Urinary bladder (tissue), 4 donors: ENCODE measurements at places on chromosomes 16 and 17.

GRCh38 chr17:69012895-69013805 lies 47.6 kb downstream of the ABCA9 start:
- DNase-seq = no peak

DNA sequence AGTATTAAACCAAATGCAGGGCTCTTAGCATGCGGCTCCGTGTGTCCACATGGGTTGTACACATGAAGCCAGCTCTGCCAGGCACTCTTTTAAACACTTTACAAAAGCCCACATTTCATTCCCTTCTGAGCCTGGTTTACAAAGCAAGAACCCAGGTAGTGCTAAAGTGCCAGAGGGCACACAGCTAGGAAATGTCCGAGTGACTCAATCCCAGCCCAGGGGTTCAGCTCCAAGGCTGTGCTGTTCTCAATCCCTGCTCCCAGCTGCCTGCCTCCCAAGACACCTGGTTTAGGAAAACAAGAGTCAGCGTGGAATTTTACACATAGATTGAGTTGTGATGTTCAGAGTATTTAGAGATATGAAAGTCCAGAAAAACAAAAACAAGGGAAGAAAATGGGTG lies 13.3 kb upstream of the DCAF7 start:
- no peak for DNase-seq

- no peak for DNase-seq
These were observed 31.6 kb downstream of the IQCK start for GRCh38 chr16:19749571-19750080.

DNA sequence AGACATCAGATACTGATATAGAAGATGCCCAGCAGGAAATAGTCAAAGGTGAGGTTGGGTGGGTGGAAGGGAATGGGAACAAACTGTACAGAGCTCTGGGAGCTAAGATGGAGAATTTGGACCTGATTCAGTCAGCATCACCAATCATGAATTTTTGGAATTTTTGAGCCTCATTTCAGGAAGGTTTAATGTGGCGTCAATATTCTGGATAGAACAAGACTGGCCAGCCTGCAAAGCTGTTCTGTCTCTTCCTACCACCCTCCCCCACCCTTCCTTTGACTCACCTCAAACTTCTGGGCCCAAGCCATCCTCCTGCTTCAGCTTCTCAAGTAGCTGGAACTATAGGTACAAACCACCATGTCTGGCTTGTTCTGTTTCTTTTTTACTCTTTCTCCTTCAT lies 32.6 kb downstream of the CTCF start:
- no peak for DNase-seq

- DNase-seq = no peak
These were observed 1.4 kb downstream of the RANBP10 start for GRCh38 chr16:67804853-67805542.

DNA sequence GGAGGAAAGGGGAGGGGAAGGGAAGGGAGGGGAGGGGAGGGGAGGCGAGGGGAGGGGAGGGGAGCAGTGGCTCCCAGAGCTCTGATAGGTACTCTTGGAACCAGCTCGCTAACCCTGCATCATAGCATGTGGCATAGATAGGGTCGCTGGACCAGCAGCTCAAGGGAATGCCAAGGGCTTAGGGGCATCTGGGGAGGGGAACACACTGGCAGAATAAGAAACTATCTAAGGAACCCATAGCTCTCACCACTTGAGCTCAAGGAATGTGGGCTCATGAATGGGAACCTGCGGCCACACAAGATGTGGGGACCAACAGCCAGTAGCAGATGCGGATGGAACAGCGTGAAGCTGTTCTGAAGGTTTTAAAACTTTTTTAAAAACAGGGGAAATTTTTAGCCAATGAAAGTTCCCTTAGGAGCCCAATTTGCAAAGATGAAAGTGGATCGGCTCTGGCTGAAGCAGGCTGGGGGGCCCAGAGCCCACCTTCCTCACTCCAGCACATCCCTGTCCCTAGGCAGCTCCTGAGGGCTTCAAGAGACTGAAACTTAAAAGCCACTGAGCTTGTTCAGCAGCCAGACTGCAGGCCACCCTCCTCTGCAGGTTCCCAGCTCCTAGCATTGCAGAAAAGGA lies 46.9 kb downstream of the PIMREG start:
- DNase-seq = no peak

DNA sequence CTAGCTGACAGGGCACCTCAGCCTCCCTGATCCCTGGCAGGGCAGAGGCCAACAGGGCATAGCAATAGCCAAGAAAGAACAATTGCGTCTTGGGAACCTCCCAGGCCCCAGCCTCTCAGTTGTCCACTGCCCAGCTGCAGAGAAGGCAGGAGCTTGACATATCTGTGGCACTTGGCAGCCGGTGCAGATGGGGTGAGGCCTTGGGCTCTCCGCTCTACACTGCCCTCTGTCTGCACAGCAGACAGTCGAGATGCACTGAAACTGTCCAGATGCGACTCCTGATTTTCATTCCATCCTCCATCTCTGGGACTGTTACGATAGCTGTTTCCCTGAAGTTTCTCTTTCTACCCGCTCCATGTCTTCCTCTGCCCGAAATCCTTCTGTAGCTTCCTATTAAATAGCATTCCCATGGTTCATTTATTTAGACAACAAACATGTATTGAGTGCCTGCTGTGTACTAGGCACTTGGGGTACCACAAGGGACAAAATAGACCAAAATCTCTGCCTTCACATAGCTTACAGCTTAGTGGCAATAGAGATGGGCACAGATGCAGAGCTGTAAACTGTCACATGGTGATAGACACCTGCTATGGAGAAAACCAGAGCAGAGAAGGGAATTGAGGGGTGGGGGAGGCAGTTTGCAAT lies 3.3 kb downstream of the POLR3E start:
- DNase-seq = no peak

GRCh38 chr16:88289561-88289960 lies 93.2 kb upstream of the ZNF469 start:
- no peak for DNase-seq

- peak; percentile 18 for DNase-seq
These were observed 476.9 kb upstream of the GOT2 start for GRCh38 chr16:59210955-59211541.

DNA sequence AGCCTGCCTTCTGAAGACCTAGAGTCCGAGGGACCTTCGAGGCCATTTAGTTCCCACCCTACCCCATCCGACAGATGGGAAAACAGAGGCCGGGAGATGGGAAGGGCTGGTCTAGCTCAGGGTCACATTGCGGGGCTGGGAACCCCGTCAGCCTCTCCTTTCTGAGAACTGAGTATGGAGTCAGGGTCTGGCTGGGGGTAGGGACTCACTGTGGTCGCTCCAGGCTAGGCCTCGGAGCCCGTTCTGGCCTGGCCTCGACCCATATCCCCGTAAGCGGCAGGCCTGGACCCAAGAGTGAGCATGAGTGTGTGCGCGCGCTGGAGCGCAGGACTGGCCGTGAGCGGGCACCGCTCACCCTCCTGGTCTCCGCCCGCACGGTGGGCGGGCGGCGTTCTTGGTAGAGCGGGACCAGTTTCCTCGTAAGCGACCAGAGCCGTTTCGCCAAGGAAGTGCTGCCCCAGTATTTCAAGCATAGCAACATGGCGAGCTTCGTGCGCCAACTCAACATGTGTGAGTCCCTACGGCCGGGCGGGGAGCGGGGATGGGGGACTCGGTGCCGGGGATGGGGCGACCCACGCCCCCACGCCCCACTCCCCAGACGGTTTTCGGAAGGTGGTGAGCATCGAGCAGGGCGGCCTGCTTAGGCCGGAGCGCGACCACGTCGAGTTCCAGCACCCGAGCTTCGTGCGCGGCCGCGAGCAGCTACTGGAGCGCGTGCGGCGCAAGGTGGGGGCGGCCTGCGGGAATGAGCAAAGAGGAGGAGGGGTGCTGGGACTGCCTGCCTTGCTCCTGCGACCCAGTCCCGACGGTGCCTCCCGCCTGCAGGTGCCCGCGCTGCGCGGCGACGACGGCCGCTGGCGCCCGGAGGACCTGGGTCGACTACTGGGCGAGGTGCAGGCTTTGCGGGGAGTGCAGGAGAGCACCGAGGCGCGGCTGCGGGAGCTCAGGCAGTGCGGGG lies 855 bp downstream of the HSF4 start:
- no peak for DNase-seq

DNA sequence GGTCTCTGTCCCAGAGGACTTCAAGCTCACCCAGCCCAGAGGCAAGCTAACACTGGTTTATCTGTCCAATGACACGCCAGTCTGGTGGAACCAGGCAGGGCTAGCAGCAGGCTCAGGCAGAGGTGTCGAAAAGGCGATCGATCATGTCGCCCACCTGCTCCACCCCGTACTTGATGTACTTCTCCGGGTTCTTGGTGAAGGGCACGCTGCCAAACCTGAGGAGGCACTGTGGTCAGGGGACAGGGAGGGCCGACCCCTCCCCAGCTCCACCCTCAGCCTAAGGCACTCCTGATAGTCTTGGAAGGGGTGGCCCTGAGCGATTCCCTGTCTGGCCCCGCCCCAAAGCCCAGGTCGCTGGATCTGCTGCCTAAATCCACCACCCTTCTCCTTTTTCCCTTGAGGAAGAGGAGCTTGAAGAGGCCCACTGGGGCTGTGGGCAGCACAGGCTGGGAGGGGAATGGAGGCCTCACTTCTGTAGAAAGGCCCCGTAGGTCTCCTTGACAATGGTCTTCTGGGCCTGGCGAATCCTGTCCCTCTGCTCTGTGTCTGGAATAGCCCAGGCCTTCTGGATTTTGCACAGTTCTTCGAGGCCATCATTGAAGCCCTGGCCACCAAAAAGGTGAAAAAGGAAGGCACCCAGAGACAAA lies 4.7 kb downstream of the ZACN start:
- no peak for DNase-seq

DNA sequence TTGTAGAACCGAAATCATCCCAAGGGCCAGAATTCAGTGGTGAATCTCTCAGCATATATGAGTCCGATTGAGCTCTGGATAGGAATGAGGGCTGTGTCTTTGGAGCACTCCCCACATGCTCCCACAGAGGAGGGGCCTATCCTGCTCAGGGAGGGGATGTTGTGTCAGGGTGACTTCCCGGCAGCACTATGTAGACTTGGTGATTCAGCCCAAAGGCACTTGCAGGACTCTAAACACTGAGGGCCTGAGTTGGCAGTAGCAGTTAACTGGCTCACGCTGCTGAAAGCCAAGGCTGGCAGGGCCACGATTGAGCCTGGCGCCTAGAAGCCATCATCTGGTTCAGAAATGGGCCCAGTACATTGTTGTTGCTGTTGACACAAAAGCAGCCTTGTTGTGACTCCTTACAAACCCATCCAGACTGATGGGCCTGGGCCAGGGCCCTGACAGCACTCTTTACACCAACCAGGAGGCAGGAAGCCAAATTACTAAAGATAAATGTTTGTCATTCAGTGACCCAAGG lies 31.9 kb downstream of the NMT1 start:
- peak; percentile 15 for DNase-seq

- DNase-seq = no peak
These were observed 12.2 kb upstream of the TERF2 start for GRCh38 chr16:69397821-69398521.

DNA sequence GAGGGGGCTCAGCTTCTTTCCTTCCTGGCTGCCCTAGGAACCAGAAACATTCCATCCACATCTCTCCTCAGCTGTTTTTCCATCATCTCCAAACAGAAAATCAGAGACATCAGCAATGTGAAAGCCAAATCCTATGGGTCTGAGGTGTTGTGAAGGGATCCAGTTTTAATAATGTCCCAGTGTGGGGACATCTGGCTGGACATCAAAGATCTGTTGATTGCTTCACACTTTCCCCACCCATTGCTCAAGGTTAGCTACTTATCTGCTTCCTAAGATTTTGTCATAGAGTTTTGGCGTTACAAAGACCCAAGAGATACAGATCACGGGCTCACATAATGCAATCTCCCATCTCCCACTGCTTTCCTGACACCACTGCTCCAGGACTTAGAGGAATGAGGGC lies 47.8 kb upstream of the AXIN2 start:
- no peak for DNase-seq

DNA sequence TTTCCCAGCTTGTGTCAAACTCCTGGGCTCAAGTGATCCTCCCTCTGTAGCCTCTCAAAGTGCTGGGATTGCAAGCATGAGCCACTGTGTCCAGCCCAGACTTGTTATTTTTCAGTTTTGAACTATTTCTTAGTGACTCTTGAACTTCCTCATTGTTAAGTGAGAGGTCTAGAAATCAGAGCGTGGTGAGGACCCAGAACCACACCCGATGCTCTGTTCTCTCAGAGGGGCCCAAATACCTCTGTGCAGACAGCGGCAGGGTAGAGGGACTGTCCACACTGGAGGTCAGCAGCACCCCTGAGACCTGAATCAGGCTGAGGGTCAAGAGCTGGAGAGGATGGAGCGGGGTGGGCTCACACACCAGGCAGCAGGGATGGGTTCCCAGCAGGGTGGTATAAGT lies 47.7 kb upstream of the MEAK7 start:
- DNase-seq = no peak

DNA sequence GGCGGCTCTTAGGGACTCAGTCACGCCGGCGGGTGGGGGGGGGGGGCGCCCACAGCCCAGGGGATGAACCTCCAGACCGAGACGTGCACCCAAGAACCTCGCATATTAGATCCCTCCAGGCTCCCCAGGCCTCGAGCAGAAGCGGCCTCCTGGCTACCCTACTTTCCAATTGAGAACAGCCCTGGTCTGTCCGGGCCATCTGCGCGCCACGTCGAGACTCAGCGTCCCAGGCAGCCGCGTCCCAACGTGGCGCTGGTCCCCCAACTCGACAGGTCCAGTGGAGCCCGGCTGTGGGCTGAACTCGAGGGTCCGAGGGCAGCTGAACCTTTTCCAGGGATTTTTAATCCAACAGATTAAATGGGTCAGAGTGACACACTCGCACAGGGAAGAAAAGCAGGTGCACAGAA lies 2.3 kb upstream of the IRX3 start:
- no peak for DNase-seq

DNA sequence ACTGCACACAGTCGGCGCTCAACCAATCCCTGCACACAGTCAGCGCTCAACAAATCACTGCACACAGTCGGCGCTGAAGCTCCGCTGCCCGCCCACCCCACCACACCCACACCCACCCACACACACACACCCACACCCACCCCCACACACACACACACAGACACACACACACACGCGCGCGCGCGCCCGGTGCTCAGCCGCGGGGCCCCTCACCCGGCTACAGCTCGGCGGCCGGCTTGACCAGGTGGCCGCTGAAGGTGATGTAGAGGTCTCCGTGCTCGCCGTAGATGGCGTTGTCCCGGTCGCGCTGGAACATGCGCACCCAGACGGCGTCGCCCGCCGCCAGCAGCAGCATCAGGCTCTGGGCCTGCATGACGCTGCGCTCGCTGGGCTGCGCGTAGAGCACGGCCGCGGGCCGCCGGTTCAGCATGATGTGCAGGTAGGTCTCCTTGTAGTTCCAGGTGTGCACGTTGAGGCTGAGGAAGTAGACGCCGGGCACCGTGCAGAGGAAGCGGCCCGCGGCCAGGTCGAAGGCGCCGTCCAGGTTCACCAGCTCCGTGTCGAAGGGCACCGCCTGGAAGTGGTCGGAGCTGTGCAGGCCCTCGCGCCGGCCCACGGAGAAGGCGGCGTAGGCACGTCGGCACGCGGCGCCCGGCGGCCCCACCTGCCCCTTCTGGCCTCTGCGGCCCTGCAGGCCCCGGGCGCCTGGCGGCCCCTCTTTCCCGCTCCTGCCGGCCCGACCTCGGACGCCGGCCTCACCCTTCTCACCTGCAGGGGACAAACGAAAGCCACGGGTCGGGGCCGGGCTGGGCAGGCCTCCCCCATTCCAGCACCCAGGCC lies 2.5 kb downstream of the C1QTNF8 start:
- no peak for DNase-seq
